Activated naive CD4-positive, alpha-beta T cell (primary cell): ENCODE measurements at places on chromosomes 11 and 22.

- DNase-seq: no peak
These were observed 2.3 kb upstream of the SLC25A1 start for GRCh38 chr22:19180740-19181410.

DNA sequence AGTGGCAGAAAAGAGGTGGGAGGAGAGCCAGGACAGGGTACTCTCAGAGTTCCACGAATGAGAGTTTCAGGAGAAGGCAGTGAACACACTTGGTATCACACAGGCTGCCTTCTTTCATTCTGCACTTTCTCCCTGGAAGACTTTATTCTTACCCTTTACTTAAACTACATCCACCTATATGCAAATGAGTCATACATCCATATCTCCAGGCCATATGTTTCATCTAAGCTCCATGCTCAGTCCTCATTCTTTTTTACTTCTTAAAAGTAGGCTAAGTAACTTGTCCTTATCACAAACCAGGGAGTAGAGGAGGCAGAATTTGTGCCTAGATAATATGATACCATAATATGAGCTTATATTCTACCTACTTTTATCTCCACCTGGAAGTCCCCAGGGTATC lies 6.2 kb upstream of the HYLS1 start:
- DNase-seq: no peak

DNA sequence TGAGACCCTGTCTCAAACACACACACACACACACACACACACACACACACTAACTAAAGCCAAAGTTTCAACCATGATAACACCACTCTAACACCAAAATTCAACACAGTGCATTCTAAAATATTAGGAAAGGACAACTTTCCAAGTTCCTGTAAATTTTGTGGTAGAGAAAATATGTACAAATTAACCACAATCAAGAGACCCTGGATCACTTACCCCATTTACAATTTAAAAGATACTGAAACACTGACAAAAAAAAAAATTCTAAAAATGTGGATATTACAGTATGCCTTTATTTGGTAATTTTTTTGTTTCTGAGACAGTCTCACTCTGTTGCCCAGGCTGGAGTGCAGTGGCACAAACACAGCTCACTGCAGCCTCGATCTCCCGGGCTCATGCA lies 9.7 kb downstream of the MRTFA start:
- no peak for DNase-seq

- no peak for DNase-seq
These were observed 16.4 kb downstream of the CDKN1C start for GRCh38 chr11:2869134-2869526.

- no peak for DNase-seq
These were observed 12.6 kb upstream of the RFPL2 start for GRCh38 chr22:32217465-32217864.

- DNase-seq: no peak
These were observed 61.7 kb upstream of the CHRNA10 start for GRCh38 chr11:3732671-3733436.

DNA sequence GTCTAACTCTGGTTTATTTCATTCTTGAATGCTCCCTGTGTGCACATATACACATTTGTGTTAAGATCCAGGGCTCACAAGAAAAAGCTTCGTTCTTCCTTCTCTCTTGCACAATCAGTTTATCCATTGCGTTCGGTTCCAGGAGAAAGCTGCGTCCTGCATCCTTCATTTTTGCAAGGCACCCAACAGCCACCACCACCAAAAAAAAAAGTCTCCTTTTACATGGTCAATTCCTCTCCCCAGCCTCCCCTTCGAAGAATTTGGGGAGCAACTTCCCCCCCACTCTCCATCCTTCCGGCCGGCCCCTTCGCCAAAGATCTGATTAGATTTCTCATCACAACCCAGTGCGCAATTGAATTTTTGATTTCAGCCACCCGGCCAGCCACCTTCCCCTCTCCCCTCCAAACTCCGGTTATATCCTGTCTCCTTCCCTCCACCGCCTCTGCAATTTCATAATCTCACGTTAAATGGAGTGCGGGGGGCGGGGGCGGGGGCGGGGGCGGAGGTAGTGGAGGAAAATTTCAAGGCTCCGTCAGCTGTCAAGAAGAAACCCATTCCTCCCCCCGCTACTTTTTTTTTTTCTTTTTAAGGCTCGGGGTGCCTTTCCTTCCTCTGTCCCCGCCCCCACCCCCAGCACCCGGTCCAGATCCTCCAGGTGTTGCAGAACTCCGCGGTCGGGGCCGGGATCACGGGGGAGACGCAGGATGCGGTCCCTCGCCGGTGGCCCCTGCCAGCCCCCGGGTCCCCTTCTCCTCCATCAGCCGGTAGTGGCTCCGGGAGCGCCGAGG lies 1166.5 kb downstream of the LRRC4C start:
- no peak for DNase-seq

DNA sequence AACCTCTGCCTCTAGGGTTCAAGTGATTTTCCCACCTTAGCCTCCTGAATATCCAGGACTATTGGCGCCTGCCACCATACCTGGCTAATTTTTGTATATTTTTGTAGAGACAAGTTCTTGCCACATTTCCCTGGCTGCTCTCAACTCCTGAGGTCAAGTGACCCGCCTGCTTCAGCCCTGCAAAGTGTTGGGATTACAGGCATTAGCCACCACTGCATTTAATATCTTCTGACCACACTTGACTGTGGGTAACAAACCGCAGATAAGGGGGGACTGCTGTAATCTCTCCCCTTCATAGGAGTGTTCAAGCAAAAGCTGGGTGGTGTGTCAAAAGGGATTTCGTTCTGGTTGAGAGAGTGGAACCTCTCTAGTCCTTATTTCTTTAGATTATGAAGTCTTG lies 53.4 kb downstream of the GRAMD1B start:
- no peak for DNase-seq

DNA sequence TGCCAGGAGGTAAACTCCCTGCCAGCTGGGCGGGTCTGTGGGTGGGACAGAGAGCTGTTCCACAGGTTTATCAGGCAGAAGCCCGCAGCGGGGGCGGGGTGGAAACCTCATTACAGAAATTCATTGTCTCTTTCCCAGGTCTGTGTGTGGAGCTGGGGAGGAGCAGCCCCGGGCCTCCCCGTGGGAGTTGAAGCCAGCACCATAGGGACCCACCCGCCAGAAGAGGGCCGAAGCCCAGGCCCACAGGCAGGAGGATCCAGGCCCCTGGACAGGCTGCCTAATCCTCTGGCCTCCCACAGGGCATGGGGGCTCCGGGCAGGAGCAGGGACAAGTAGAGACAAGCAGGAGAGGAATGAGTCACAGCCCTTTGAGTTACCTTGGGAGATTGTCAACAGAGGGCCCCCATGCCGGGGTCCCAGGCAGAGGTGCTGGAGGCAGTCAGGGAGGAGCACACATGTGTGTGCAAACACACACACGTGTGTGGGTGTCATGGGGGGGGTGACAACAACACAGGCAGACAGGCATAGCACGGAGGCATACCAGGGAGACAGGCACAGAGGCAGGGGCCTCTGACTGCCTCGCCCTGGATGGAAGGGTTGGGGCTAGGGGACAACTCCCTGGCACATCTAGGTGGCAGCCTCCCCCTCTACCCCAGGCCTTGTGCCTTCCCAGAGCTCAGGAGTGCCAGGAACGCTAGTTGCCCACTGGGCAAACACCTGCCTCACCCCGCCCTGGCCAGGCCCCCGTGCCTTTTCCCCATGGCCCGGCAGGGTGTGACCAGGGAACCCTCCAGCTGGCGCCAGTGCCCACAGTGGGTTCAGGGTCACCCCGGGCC lies 1.4 kb downstream of the CDC42BPG start:
- no peak for DNase-seq

DNA sequence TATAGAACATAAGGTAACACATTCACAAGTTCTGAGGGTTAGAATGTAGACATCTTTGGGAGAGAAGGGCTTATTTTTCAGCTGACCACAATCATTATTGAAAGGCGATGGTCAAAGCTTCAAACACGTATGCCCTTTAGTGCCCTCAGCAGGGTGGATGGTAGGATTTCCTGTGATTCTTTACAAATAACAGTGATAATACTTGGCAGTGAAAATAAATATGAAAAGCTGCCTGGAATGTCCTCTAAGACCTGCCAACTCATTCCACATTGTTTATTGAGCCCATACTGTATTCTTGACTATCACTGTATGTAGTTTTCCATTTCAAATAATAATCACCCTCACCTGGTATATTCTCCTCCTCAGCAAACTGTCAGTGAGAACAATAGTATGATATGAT lies 13.7 kb upstream of the MPEG1 start:
- no peak for DNase-seq

- no peak for DNase-seq
These were observed 53.5 kb downstream of the MYH9 start for GRCh38 chr22:36334081-36334820.

DNA sequence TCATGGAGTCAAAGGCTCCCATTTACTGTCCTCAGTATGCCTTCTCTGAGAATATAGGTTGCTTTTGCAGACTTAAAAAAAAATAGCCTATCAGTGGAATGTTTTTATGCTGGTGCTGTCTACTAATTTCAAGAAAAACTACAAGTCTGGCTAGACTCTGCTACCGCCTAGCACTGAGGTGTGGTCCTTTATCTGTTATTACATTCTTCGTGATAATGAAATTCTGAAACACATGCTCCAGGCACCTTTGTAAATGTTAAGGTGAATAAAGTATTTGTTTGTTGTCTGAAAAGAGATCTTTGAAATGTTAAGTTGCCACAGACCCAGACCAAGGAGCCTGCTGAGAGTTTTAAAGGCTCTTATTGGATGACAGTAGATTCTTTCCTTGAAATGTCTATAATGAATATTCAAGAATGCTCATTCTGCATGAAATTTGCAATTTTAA lies 95.3 kb downstream of the DBX1 start:
- no peak for DNase-seq

GRCh38 chr11:69683764-69684333 lies 8.7 kb upstream of the LTO1 start:
- DNase-seq: no peak

DNA sequence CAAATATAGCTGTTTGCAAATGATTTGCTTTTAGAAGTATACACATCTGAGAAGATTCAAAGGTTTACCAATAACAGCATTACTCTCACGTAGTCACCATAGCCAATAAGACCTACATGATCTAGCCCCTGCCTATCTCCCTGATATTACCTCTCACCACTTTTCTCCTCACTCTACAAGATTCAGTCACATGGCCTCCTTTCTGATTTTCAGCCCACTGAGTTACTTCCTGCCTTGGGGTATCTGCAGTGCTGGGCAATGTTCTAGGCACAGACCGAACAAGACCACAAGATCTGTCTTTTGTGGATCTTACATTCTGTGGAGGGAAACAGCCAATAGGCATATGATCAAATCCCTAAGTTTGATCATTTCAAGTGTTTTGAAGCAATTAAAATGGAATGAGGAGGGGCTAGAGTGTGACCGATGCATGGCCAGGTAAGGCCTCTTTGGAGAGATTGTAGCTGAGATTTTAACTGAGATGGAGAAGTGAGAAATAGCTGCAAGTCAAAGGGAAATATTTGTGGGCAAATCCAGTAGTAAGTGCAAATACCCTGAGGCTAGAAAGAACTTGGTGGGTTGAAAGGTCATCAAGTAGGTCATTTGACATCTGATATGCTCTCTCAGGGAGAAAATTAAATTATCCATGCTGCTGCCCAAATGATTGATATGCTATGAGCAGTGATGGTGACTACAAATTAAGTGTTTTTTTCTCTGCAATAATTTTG lies 43.1 kb downstream of the ARL14EP start:
- no peak for DNase-seq

DNA sequence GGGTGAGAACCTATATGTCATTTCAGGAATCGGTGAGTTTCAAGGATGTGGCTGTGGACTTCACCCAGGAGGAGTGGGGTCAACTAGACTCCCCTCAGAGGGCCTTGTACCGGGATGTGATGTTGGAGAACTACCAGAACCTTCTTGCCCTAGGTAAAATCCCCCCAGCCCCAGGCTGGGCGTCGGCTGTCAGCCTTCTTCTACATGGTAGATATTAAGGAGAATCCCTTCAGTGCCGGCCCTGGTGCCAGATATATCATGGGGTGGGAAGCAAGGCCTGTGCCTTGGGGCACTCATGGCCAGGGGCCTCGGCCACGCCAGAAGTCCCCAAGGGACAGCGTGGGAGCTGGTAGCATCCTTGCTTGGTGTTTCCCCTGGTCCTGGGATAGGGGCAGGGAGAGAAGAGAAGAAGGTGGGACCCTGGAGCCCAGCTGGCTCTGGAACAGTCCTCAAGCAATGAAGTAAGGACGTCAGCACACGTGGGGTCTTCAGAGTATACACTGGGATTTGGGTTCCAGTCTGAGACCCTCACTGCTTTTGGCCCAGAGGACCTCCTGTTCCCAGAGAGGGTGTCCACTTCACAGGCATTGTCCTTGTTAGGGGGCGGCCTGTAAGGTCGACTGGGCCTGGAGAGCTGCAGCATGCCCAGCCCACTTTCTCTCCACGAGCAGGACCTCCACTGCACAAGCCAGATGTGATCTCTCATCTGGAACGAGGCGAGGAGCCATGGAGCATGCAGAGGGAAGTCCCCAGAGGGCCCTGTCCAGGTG lies 6.8 kb downstream of the ZNF74 start:
- DNase-seq: no peak

GRCh38 chr11:46669711-46670139 lies 30.7 kb downstream of the ARHGAP1 start:
- DNase-seq: no peak

GRCh38 chr22:45462034-45462655 lies 40.5 kb upstream of the FBLN1 start:
- no peak for DNase-seq

- no peak for DNase-seq
These were observed 725 bp downstream of the KDM2A start for GRCh38 chr11:67119585-67120391.

DNA sequence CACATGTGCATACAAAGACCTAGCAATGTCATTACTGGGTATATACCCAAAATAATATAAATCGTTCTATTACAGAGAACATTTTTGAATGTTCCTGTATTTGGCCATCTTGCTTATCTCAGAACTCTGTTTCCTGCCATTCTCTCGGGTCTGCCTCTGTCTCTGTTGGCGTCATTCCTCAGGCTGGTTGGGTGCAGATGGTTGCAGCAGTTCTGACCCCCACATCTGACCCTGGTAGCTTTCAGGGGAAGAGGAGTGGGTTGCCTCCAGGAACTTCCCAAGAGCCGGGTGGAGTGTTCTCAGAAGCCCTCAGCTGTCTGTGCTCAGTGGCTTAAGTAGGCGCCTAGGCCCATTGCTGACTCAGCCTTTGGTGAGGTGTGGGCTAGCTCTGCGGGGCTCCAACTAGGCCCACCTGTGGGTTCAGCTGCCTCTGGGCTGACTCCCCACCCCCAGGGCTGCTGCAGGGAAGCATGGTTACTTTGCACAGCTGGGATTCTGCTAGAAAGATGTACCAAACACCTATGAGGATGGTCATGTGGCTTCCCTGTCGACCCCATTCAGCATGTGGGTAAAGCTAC lies 114.0 kb downstream of the TBC1D22A start:
- no peak for DNase-seq

GRCh38 chr22:35921777-35922176 lies 106.8 kb downstream of the RBFOX2 start:
- no peak for DNase-seq

GRCh38 chr11:8671193-8671612 lies 11.3 kb downstream of the TRIM66 start:
- DNase-seq: no peak

GRCh38 chr11:102256251-102256650 lies 61.0 kb upstream of the BIRC3 start:
- no peak for DNase-seq
